Activated CD4-positive, alpha-beta T cell treated with anti-CD3 and anti-CD28 coated beads, Interleukin-2, amount 50 U/mL, for 4 hours (primary cell): ENCODE measurements at places on chromosomes 3 and 15.

DNA sequence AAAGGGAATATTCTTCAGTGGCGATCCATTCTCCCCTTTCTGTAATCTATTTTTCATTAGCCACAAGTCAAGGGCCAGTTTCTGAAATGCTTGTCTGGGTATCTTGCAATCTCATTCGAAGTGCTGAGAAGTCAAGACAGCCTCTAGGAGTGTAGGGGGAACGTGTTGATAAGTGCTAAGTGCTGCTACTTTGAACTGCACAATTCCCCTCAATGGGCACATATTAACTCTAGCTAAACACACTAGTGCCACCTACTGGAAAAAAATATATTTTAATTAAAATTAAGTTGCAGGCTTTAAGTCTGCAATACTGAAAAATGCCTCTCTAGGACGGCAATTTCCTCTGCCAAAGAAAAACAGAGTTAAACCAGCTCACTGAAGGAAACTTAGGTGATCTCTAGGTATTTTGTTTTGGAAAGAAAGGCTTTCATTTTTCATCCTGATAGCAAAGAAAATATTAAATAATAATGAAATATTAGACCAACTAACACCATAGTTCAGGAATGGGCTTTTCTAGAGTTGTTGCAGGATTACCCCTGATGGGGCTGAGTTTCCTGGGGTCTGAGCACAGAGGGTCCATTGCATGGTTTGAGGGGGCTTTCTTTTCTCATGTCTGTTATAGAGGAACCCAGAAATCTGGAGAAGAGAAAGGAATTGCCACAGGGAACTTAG, 181.9 kb upstream of the KBTBD8 start:
- no peak for DNase-seq

- peak; percentile 36 for DNase-seq
These were observed 27.3 kb upstream of the FGD5 start for GRCh38 chr3:14791343-14791945.

- no peak for DNase-seq
These were observed 157.3 kb upstream of the SMAD3 start for GRCh38 chr15:66907826-66908743.

- DNase-seq, result no peak
These were observed 318.1 kb upstream of the LRRFIP2 start for GRCh38 chr3:37492468-37492867.

DNA sequence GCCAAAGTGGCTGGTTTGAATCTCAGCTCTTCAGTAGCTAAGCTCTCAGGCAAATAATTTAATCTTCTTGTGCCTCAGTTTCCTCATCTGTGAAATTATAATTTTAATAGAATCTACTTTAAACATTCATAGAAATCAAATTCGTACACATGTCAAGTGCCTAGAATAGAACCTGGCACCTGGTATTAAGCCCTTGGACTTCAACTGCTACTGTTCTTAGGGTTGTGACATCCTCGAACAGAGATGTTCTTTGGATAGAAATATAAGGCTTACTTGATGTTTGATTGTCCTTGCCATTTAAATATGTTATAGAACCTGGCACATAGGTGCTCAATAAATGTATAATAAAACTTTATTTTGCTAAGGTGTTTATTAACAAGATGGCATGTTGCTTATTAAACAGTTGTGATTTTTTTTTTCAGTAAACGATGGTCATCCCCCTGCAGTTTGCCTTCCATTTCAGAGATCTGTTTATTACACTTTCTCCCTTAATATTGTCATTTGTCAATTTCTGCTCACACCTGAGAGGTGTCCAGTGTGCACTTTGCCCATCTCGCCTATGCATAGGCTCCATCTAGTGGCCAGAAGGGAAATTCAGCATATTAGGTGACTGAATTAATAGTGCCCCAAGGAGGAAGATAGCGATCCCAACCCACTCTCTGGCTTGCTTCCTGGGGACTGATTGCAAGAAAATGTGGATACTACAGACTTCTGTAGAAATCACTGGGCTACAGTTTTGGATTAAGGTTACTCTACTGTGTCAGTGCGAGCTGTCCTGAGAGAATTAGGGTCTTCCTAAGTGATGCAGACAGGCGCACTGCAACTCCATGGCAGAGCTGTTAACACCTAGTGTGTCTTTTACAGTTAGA, 10.7 kb downstream of the IGF1R start:
- DNase-seq, result no peak

DNA sequence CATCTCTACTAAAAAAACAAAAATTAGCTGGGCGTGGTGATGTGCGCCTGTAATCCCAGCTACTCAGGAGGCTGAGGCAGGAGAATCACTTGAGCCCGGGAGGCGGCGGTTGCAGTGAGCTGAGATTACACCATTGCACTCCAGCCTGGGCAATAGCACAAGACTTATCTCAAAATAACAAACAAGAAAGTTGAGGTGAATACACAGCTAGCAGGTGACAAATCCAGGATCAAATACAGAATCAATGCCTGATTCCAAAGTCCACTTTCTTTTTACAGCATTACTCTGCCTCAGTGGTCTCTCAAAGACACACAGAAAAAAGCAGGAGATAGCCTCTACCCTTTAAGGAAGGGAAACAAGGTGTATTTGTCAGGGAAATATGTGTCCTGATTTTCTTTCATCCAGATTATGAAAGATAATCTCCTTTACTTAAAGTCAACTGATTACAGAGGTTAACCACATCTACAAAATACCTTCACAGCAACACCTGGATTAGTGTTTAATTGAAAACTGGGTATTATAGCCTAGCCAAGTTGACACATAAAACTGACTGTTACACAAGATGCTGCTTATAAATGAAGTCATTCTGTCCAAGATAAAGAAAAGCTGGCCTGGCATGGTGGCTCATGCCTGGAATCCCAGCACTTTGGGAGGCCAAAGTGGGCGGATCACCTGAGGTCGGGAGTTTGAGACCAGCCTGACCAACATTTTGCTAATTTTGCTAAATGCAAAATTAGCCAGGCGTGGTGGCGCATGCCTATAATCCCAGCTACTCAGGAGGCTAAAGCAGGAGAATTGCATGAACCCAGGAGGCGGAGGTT, 4.0 kb upstream of the SLC25A38 start:
- no peak for DNase-seq

- DNase-seq, result no peak
These were observed 156.6 kb downstream of the SNRK start for GRCh38 chr3:43442872-43443395.

DNA sequence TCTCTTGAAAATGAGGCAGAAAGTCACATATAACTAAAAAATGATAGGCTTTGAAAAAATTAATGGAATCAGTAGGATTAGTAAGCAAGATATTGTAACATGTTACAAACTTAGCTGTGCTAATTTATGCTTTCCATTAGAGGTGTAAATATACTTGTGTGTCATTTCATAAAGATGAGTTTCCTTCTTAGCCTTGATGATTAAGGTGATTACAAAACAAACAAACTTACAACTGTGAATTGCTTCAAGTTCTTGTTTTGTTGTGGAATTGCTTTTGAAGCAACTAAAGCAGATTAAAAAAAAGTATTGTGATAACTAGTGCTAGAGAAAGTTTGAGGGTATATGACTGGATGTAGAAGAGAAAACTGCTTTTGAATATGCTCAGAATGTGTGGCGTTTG, 87.9 kb downstream of the DIPK2A start:
- no peak for DNase-seq

DNA sequence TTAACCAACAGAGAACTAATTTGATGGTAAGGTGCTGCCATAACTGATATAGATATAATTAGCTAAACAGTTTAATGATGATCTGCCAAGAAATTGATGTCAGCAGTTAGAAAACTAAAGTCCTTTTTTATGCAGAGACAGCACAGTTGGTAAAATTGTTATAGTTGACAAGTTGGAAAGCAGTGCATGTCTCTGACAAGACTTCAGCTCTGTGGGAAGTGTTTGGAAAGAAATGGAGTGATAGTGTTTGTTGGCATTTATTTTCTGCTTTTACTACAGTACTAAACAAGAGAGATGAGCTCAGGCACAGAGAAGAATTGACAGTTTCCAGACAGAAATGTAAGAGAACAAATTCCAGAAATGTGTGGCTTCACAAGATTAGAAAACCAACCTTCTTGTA, 523.5 kb upstream of the BCHE start:
- no peak for DNase-seq

DNA sequence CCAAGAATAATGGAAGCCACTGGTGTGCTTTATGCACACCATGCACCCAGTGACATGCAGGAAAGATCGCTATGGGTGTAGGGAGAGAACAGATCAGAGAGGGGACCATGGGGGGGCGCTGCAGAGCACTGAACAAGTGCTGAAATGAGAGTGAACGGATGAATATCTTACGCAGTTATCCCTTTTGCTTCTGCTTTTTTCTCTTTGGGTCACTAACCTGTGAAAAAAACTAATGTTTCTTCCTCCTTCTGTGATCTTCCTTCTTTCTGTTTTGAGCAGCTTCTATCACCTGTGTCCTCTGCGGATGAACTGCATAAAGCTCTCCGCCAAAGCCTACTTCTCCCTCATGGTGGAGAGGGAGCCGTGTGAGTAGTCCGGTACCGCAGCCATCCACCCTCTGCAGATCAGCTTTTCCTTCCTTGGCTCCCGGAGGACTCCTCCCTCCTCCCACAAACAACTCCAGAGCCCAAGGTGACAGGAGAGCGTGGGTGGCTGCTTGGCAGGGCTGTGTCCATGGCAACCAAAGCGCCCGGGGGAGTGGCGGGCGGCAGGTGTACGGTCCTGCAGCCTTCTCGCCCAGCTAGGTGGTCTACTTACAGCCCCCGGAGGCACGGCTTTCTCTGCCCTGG, 106.2 kb downstream of the DGKG start:
- DNase-seq, result no peak

- DNase-seq, result no peak
These were observed 92.8 kb downstream of the FNDC3B start for GRCh38 chr3:172132159-172132586.

DNA sequence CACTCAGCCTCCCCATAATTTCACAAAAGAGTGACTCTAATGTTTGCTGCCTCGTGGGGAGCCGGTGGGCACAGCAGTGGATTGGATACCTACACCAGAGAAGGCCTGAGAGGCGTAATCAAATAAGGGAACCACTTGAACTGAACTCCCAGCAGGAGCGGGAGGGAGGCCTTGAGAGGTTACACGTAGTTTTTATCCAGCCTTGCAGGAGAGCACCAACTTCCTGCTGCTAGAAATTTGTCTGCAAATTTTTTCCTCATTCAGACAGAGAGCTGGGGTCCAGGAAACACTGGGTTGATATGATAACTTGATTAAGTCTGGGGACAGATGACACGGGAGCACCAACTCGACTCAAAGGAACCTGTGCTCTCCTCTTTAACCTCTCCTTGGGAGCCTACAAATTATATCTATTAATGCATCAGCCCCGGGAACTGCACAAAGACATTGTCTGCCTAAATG, 69.8 kb downstream of the HES1 start:
- no peak for DNase-seq

GRCh38 chr3:188111002-188111584, 42.9 kb upstream of the LPP start:
- no peak for DNase-seq

- DNase-seq, result no peak
These were observed at the start of gene IL17RC for GRCh38 chr3:9916734-9917680. Gene IL17RC (plus strand): TSS chr3:9917098. CDS start chr3:9917316, 218 bp downstream.

DNA sequence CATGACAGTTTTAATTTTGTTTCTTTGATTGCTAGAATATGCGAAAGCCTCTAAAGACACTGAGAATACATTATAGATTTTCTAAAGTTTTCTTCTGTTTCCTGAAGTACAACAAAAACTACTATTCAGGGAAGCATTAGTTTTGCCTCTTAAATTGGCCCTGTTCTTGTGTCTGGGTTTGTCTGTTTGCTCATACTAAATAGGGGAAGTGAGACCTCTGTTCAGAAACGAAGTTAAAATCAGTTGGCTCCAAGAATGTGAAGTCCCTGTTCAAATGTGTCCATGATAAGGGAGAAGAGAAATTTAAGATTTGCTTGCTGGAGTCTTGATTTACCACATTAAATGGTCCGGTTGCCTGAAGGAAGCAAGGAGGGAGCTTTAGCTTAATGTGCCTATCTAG, 327.3 kb upstream of the GBE1 start:
- DNase-seq, result no peak

- DNase-seq, result no peak
These were observed at the start of gene LRRC3B for GRCh38 chr3:26622621-26623418. Gene LRRC3B (plus strand): TSS chr3:26622772. CDS start chr3:26709673, 86,901 bp downstream.

DNA sequence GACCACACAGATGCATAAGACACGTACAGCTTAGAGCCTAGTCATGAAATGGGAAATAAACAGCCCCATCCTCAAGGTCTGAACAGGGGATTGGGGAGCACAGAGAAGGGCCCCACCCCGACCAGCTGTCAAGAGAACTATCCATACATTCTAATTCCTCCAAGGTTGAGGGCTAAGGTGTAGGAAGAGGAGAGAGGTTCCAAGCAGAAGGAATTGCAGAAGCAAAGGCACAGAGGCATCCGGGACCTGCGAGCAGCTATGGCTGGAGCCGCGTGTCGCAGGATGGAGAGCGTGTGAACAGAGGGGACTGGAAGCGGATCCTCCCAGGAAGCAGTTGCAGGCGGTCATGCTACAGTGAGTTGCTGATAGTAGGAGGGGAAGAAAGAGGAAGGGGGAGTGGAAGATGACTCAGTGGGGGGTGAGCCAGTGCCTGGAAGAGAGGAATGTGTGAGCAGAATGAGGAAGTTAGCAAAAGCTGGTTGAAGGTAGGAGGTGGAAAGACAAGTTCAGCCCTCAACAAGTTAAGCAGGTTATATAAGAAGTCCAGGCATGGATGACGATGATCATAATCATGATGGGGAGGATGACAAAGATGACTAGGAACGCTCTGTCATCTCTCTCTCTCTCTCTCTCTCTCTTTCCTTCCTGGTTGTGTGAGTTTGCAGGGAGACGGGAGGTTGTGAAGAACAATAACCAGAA, 89.7 kb downstream of the LIPC start:
- DNase-seq, result no peak

- no peak for DNase-seq
These were observed 9.9 kb upstream of the NUDT16 start for GRCh38 chr3:131371688-131372066.

- no peak for DNase-seq
These were observed 100.4 kb upstream of the TP63 start for GRCh38 chr3:189530822-189531221.

DNA sequence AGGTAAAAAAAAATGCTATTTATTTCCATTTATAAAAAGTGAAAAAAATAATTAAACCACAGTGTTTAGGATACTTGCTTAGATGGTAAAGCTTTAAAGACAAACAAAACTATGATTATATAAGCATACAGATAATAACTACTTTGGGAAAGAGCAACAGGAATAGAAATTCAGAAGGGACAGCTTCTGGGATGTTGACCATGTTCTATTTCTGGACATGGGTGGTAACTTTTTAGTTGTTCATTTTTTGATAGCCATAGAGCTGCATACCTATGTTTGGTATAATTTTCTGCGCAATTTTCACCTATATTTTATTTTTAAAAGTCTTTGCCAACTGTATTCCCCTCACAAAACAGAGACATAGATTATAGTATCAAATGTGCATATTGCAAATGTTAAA, 572.0 kb upstream of the NR2F2 start:
- DNase-seq, result no peak

GRCh38 chr3:191696348-191696747, 235.4 kb downstream of the PYDC2 start:
- DNase-seq, result no peak

GRCh38 chr15:98855815-98856531, 151.6 kb downstream of the PGPEP1L start:
- DNase-seq, result no peak
